ENCODE measurements at places on chromosomes 2 and 18. TPM values are rescaled to one million over a fixed set of nuclear protein-coding genes. Genes with fewer than 3 reads are reported as not detected.

- no peak overlapping the region for H3K27ac ChIP-seq
- no peaks in the 10 kb centered on the region for H3K4me1 ChIP-seq
- no peak overlapping the region for H3K4me3 ChIP-seq
- no peaks in the 10 kb centered on the region for H3K27me3 ChIP-seq
Observed at GRCh38 chr18:59238385-59238784, 18.4 kb downstream of the GRP start.

DNA sequence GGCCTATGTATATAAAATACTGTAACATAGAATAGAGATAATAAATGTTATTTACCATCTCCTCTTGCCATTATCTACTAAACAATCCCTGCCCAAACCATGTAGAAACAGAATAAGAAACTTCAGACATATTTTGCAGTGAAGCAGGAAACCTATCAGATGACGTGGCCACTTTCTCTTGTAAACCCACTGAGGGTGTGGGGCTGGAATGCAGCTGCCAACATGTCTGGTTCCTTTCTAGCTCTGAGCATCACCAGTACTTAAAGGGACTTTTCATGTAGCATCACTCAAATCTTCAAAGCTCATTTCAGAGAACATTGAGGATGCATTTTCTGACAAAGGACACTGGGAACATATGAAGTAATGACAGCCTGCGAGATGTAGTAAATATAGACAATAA, 251.8 kb downstream of the LPIN1 start:
- no peak for DNase-seq
- H3K4me3 ChIP-seq = no peak overlapping the region
- H3K4me1 ChIP-seq = no peaks in the 10 kb centered on the region

CD302 gene
- total RNA-seq = 9.0 TPM

QPCT gene
- 2.2 TPM for total RNA-seq

DNA sequence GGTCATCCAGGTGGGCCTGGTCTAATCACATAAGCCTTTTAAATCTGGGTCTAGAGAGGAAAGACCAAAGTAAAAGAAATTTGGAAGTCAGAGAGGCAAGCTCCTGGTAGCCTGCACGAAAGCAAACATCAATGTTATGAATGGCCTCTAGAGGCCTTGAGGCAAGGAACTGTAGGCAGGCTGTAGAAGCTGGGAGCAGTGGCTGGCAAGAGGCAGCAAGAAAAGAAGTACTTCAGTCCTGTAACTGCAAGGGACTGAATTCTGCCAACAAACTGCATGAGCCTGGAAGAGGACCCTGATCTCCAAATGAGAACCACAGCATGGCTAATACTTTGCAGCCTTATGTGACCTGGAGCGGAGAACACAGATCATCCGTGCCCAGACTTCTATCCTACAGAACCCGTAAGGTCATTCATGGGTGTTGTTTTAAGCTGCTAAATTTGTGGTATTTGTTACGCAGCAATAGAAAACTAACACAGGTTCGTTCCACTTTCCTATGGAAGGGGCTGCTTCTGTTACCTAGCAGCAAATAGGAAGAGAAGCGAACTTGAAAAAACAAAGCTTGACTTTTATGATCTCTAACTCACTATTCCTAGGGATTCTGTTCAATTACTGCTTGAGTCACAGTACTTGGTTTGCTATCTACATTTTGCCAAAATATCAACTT, 1.2 kb downstream of the IMMT start:
- H3K4me3 ChIP-seq = peak overlapping the region; percentile 70
- H3K36me3 ChIP-seq = peaks cover 12% of the 10 kb centered on the region
- DNase-seq = no peak
- no peaks in the 10 kb centered on the region for H3K4me1 ChIP-seq

- no peaks in the 10 kb centered on the region for H3K4me1 ChIP-seq
- H3K27ac ChIP-seq = no peak overlapping the region
- no peak overlapping the region for H3K4me3 ChIP-seq
- H3K27me3 ChIP-seq = no peaks in the 10 kb centered on the region
Observed at GRCh38 chr2:211103989-211104388, 547.6 kb downstream of the CPS1 start.

RAD51AP2 gene
- 0.18 TPM for total RNA-seq

- DNase-seq = no peak
- no peak overlapping the region for H3K27ac ChIP-seq
- no peaks in the 10 kb centered on the region for H3K27me3 ChIP-seq
- H3K36me3 ChIP-seq = no peaks in the 10 kb centered on the region
- H3K4me1 ChIP-seq = no peaks in the 10 kb centered on the region
Observed at GRCh38 chr2:174208026-174208425, 40.3 kb downstream of the OLA1 start.

GRCh38 chr18:31064130-31064529, 21.6 kb upstream of the DSC3 start:
- no peak overlapping the region for H3K4me3 ChIP-seq
- DNase-seq = no peak
- no peaks in the 10 kb centered on the region for H3K4me1 ChIP-seq

DNA sequence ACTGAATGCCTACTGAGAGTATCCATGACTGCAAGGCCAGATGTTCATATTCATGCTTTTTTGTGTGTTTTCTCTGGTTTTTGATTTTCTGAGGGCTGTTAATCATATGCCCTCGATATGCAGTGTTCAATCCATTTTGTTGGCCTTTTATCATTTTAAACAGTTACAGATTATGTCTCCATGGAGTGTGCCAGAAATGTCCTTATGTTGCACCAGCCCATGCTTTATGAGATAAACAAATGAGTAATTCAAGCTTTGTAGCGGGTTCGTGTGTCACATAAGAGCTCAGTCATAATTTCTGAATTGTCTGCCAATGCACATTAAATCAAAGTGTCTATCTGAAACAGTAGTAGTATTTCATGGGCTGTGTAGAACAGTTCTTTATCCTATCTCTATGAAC, 583.0 kb downstream of the THSD7B start:
- no peak overlapping the region for H3K4me3 ChIP-seq
- no peak for DNase-seq
- H3K36me3 ChIP-seq = no peaks in the 10 kb centered on the region
- no peaks in the 10 kb centered on the region for H3K4me1 ChIP-seq
- H3K27ac ChIP-seq = no peak overlapping the region

All from heart left ventricle (tissue), 16 donors.